ENCODE measurements at places on chromosomes 2 and 18.

DNA sequence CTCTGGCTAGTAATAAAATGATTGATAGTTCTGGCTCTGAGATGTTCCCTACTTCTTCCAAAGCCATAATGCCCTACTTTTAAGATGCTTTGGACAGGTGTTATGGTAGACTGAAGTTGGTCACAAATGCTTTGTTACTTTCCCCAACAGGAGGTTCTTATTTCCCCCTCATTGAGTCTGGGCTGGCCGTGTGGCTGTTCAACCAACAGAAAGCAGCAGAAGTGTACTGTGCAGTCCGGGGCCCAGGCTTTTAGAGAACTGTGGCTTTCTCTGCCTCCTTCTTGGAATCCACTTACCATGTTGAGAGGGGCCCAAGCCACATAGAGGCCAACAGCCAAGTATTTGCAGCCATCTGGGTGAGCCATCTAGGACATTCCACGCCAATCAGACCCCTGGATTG, 94.2 kb downstream of the KCTD1 start:
- no peak for DNase-seq

GRCh38 chr2:101341901-101342624, 33.6 kb upstream of the RNF149 start:
- peak; percentile 78 for DNase-seq

- no peak for DNase-seq
Observed at GRCh38 chr18:62741584-62741983, 26.2 kb downstream of the PHLPP1 start.

GRCh38 chr2:65430603-65431420, 1.6 kb downstream of the SPRED2 start:
- DNase-seq: no peak

DNA sequence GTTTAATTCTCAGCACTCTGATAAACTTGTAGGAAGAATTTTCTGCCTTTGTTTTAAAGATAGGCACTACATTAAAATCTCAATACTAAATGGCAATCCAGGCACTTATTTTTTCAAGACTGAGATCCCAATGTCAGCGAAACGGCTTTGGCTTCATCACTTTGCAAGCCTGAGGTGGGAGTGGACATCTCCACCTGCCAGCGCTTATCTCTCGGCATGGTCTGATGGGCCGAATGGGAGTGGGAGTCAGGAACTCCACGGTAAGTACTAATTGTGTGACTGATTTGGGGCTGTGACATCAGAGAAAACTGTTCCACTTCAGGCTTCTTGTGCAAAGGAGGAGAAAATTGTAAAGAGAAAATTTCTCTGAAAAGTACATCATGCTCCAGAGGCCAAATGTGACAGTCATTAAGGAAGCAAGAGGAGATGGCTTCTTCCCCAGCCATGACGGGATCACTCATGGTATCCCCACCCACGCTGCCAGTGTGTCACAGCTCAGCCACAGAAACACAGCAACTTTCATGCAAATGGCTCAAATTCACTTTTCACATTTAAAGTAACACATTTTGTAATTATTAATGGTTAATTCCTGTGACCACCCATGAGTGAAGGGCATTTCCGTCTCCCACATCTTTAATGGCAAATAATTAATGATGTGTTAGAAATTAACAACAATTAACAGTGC, 385.5 kb upstream of the HNRNPA3 start:
- no peak for DNase-seq

GRCh38 chr2:168056242-168056787, 191.1 kb downstream of the STK39 start:
- no peak for DNase-seq

Measured in fibroblast of mammary gland (primary cell).